ENCODE measurements at places on chromosomes 7 and 10. TPM values are rescaled to one million over a fixed set of nuclear protein-coding genes. Genes with fewer than 3 reads are reported as not detected.

DNA sequence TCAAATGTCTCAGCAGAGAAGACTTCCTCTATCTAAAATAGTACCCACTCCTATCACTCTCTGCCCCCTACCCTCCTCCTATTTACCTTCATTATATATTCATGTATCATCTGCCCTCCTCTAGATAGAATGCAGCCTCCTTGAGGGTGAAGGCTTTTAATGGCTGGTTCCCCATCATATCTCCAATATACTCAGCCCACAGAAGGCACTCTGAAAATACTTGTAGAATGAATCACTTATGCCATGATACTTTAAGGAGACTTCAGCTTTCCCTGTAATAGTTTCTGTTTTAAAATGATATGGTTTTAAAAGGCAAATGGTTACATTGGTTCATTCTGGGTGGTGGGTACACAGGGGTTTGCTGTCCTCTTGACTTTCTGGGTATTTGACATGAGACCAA, 25.3 kb downstream of the GFRA1 start:
- no peak for DNase-seq

DNA sequence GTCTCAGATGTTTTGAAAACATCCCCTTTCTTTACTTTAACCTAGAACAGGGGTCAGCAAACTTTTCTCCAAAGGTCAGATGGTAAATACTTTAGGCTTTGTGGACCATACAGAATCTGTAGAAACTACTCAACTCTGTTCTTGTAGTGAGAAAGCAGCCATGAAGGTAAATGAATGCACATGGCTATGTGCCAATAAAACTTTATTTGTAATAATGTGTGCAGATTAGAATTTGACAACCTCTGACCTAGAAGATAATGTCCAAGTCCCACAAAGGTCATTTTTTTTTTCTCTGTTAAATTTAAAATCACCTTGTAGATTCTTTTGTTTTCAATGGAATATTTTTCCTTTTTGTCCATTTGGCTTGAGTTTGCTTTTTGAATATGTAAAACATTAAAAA, 17.2 kb downstream of the OIT3 start:
- DNase-seq: no peak

The MUC3A gene
- not detected for total RNA-seq

DNA sequence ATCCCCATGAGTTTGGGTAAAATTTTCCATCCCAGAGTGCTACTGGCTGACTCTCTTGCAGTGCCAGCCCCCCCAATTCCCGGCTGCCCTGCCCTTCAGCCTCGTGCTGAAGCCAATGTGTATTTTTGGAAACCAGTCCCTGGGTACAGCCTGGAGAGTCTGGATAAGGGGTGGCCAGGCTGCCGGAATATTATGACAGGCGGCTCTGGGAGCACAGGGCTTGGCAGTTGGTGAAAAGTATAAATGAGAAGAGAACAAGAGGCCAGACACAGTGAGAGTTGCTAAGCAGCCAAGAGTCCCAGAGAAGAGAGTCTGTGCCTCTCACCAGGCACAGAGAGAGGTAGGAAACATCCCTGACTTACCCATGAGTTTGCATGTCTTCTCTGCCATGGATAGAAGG, 53.6 kb downstream of the TMEM130 start:
- no peak for DNase-seq

The NAT16 gene
- total RNA-seq: not detected

- no peak for DNase-seq
Measured at GRCh38 chr10:79946271-79947082, 2.4 kb downstream of the SFTPD start.

- DNase-seq: no peak
Measured at GRCh38 chr10:103619424-103620351, 126.2 kb downstream of the NEURL1 start.

DNA sequence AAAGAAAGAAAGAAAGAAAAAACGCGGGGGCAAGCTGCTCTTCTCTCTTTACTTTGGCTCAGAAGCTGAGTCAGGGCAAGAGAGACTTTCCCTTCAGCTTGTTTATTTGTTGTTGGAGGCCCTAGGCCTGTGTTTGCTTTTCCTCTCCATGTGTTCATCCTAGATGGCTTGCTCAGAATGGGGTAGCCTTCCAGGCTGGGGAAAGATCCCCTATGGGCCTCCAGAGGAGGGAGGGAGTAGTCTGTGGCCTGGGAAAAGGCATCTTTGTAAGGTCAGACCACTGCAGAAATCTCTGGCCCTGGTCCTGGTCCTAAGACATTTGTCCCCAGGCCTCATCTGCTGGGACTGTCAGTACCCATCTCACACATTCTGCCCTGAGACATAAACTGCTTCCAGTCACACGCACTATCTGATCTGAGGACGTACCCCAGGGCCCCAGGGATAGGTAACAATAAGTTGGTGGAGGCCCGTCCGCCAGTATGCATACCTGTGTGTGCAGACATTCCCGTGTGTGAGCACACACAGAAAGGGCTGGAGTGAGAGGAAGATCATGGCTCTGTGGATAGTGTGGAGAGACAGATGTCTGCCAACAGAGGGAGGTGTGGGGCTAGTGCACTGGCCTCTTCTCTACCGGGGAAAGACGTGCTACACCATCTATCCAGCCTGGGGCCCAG, 4.9 kb upstream of the SCD start:
- DNase-seq: peak; percentile 66

The ACTL6B gene
- total RNA-seq: not detected

GRCh38 chr10:62048919-62049623, 147.6 kb downstream of the ARID5B start:
- DNase-seq: peak; percentile 95

- DNase-seq: no peak
Measured at GRCh38 chr10:70779088-70779487, 6.1 kb downstream of the TBATA start.

DNA sequence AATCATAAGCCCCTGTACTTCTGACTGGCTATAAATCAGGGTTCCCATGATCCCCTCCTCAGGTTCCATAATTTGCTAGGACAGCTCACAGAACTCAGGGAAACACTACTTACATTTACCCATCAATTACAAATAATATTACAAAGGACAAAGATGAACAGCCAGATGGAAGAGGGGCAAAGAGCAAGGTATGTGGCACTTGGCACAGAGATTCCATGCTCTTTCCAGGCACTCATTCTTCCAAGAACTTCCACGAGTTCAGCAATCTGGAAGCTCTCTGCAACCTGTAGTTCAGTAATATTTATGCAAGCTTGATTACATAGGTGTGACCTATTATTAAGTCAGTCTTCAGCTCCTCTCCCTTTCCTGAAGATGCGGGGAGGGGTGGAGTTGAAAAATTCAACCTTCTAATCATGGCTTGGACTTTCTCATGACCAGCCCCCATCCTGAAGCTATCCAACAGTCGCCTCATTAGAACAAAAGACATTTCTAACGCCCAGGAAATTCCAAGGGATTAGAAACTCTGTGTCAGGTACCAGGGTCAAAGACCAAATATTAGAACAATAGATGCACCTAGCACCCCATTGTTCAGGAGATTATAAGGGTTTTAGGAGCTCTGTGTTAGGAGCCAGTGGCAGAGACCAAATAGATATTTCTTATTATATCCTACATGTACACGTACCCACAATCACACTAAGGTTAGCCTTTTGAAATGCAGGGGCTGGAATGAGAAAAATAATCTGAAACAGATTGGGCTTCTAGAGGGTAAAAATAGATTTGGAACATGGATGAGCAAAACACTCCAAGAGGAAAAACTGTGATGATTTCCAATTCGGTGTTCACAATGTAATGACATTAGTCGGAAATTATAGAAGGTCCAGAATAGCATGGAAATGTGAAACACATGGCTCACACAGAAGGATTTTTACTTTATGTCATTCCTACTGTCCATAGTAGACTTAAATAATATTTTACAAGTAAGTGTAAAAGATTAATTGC, 7.0 kb downstream of the ANKMY2 start:
- DNase-seq: no peak

GRCh38 chr7:40583667-40584444, 449.1 kb downstream of the SUGCT start:
- DNase-seq: peak; percentile 8

The TMEM120A gene
- total RNA-seq: 16.9 TPM

- DNase-seq: peak; percentile 25
Measured at GRCh38 chr10:124734311-124735166, 9.6 kb downstream of the FAM53B start.

- no peak for DNase-seq
Measured at GRCh38 chr10:102702742-102703141, 11.5 kb downstream of the ARL3 start.

The UFSP1 gene
- 8.9 TPM for total RNA-seq

DNA sequence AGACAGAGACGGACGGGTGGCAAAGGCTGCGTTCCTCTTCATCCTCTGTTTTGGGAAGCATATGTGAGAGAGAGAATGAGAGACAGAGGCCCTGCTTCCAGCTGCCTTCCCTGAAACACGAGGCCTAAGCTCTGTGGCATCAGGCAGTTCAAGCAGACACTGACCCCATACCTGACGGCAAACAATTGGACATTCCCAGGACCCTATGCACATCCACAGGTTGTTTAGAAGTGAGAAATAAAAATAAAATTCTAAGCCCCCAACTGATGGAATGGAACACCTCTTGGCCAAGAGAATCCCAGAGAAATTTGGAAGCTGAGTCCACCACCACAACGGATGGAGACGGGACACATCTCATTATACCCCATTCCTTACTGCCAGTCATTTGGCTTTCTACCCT, 105.3 kb downstream of the CPXM2 start:
- no peak for DNase-seq

GRCh38 chr7:8594115-8594514, 160.7 kb downstream of the NXPH1 start:
- no peak for DNase-seq

GRCh38 chr10:126013489-126014281, 117.3 kb downstream of the FANK1 start:
- DNase-seq: peak; percentile 91

DNA sequence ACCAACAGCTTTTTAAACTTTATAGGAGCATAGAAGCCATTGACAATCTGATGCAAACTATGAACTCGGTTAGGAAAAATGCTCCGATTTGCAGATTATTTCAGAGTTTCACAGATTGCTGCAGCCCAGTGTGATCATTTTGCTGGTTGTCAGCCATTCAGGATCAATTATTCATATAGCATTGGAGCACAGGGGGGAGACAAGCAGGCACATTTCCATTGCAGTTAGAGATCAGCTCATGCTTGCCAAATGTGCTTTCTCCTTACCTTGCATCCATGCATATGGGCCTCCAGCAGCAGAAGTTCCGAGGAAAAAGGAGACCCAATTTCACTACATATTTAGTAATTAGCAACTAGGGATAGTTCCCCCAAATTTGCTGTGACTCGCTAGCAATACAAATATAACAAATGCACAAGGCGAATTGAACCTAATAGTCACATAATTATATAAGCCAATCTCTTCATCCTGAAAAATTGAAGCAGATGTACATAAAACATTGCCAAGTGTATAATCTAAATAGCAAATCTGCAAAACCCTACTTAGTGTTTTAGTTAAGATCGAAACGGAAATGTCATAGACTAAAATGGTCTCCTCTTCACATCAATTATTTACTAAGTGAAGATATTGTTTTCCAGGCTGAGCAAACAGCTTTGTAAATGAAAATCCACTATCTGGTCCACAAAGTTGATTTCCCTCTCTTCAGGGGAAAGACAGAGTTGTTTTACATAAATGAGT, 49.5 kb upstream of the RSU1 start:
- no peak for DNase-seq

The ARHGEF35 gene
- not detected for total RNA-seq

- peak; percentile 49 for DNase-seq
Measured at GRCh38 chr10:61140765-61141392, 196.9 kb upstream of the RHOBTB1 start.

The CHCHD3 gene
- 139 TPM for total RNA-seq

GRCh38 chr7:123847868-123848267, 2.9 kb downstream of the HYAL4 start:
- no peak for DNase-seq
